ENCODE measurements at places on chromosomes 16 and 17. TPM values are rescaled to one million over a fixed set of nuclear protein-coding genes. Genes with fewer than 3 reads are reported as not detected.

Gene PRPSAP2
- 37.1 TPM for total RNA-seq

DNA sequence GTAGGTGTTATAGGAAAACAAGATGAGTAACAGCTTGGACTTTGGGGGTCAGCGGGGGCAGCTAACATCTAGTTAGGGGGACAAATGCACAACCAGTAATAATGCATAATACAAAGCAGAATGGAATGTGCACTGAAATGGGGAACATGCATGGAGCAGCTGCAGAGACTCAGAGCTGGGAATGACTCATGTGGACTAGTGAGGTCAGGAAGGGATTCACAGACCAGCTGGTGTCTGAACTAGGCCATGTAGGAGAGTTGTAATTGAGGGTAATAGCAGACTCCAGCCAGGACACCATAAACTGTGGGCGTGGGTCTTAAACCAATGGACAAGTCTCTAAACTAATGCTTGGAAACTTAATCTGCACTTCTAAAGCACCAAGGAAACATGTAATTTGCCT, 176.8 kb upstream of the ASIC2 start:
- DNase-seq, result peak; percentile 35

GRCh38 chr16:86042996-86043725, 144.2 kb downstream of the IRF8 start:
- no peak for DNase-seq

GRCh38 chr16:53849585-53849984, 145.6 kb downstream of the FTO start:
- DNase-seq, result no peak

- no peak for DNase-seq
Measured at GRCh38 chr16:10168258-10168657, 14.0 kb downstream of the GRIN2A start.

GRCh38 chr16:12132290-12132689, 155.8 kb downstream of the SNX29 start:
- DNase-seq, result no peak

DNA sequence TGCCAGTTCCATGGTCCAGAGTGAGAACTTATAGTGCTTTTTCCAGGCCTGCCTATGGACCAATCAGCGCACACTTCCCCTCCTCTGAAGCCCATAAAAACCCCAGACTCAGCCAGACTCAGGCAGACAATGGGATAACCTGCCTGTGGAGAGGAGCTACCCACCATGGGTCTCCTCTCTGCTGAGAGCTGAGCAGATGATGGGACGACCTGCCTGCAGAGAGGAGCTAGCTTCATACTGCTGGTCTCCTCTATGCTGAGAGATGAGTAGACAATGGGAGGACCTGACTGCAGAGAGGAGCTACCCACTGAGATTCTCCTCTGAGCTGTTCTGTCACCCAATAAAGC, 144.7 kb downstream of the MYO1D start:
- DNase-seq, result no peak

- DNase-seq, result no peak
Measured at GRCh38 chr16:66574531-66574930, 4.7 kb upstream of the CMTM2 start.
